ENCODE measurements at places on chromosomes 1 and 21.

- no peak for DNase-seq
Measured at GRCh38 chr1:162904023-162904422, 43.0 kb upstream of the CCDC190 start.

DNA sequence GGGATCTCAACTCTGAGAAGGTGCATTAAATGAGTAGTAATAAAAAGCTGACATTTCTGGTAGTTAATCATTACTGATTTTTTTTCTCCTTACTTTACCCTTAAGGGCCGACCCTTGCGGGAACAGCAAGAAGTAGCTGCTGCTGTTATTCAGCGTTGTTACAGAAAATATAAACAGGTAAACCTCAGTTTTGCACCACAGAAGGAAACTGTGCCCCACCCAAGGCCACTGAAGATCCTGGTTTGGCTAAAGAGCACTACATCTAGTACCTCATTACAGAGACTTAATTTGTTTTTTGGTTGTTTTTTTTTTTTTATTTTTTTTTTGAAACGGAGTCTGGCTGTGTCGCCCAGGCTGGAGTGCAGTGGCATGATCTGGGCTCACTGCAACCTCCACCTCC is 23.5 kb upstream of the VAMP3 start:
- DNase-seq, result no peak

DNA sequence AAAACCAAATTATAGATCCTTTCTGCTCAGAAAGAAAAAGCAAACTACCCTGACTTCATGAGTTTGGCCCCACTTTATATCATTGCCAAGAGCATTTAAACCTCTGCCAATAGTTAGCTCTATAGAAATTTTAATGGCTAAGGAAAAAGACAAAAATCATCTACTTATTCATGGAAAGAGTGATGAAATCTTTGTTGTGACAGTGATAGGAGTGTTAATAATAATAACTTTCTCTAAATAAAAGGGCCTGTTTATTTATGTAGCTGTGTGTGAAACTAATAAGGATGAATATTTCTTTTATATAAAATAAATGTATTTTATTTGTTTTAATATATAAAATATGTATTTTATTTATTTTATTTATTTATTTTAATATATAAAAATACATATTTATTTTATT is 6.4 kb downstream of the CHODL start:
- DNase-seq, result no peak

DNA sequence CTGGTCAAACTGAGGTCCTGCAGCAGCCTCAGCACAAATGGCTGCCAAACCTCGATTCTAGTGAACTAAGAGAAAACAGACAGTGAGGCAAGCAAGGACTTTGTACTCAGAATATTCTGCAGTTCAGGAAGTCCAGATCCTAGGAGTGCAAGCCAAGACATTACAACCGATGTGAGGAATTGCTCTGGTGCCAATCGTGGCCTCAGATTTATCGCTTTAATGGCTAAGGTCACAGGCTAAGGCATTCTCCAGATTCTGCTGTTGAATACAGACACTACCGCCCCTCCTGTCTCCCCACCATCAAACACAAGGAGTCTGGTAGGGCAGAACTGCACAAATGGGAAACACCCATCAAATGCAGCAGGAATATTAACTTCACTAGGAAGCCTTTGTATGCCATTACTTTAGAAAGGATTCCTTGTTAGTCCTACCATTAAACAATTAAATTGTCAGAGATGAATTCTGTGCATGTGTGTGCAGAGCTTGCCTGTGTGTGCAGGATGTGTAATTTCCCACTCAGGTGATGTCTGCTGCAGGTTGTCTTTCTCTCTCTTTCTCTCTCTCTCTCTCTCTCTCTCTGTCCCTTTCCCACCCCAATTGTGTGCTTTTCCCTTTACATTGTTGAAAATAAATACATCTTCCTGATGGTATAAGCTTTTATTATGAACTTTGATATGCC is 9.2 kb upstream of the SERTAD4 start:
- DNase-seq, result no peak

DNA sequence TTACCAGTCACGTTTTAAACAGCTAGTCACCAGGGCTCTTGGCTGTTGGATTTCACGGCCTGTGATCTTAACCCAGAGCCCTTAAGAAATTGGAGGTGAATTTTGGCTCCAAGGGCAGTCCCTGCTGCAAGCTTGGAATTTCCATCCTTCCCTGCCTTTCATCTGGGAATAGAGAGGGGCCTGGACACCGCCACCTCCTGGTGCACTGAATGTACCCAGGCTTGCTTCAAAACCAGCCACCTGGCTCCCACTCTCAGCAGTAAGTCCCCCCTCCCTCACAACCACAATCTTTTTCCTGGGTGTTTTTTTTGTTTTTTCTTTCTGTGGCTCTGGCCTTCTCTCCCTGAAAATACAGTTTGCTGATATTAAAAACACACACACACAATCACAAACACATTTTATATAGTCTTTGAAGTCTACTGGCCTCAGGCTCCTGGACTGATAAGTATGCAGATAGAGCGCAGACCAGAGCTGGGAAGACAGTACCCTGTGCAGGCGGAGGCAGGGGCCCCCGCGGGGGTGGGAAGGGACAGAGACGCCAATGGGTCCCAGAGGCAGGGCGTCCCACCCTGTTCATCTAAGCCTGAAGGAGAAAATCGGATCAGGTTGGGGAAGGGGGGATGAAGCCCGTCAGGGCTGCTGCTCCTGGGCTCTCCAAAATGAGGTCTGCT is 65.8 kb upstream of the IGSF21 start:
- no peak for DNase-seq

GRCh38 chr1:89167590-89168230 is 8.1 kb downstream of the GBP7 start:
- DNase-seq, result no peak

- no peak for DNase-seq
Measured at GRCh38 chr1:207072233-207072632, 16.4 kb upstream of the C4BPB start.

DNA sequence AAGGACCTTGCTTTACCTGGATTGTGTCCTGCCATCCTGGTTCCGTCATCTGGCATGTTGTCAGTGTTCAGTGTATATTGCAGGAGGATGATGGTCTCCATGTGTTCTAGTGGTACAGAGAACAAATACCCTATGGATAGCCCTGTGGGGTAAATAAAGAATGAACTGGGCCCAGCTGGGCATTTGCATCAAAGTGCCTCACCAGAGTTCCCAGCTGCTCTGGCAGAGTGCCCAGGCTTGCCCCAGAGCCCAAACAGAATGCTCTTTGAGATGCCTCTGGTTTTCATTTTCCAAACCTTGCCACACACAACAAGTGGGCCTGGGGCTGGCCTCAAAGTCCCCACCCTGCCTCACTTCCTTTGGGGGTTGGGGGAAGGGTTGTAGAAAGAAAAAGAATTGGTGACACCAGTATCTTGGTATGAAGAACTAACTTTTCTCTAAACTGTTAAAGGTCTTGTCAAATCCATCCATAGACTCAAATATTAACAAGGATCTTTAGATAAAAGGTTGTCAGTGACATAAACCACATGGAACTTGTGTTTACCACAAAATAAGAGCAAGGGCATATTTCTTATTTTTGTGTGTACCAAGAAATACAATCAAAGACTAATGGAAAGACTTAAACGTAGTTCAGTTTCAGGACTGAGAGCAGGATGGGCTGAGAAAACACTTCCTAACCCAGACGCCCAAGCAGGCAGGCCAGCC is 82.2 kb downstream of the LMO4 start:
- no peak for DNase-seq

- no peak for DNase-seq
Measured at GRCh38 chr1:206859082-206859521, 6.3 kb upstream of the IL20 start.

GRCh38 chr1:203526572-203526971 is 32.6 kb downstream of the OPTC start:
- no peak for DNase-seq

DNA sequence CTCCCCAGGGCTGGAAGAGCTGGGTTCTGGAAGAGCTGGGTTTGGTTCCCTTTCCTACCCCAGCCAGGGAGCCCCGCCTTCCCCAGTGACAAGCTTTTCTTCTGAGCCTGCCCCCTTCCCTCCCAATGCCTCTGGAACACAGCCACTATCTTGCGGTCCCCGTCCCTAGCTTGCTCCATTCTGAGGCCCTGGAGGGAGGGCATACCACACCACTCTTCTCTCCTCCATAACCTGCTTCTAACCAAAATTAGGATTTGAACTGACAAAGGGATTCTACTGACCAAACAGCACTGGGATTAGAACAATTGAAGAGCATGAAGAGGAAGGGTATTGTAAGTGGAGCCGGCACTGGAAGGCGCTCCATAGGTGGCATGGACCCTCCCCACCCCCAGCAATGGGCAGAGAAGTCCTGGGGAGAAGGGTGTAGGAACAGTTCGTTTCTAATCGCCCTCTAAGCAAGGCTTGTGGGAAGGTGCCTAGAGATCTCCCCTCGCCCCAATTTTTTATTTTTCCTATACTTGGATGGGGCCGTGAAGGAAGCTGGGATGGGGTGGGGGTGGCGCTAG is 690 bp downstream of the C1orf216 start:
- DNase-seq, result no peak

DNA sequence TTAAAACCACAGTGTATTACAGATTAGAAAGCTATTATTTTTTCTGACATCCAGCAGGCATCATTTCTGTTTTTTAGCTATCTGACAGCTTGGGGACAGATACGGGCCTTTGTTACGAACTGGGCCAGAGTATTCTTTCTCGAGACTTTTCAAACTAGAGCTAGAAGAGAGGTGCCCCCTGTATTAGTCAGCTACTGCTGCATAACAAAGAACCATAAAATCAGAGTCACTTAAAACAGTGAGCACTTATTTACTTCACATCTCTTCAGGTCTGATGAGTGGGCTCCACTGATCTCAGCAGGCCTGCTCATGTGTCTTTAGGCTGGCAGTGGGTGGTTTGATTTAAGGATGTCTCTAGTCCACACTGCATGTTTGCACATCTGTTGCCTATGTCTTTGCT is 67.8 kb downstream of the BACH1 start:
- DNase-seq, result no peak

Measured in effector CD8-positive, alpha-beta T cell (primary cell).